ENCODE measurements at places on chromosomes 2 and 18. TPM values are rescaled to one million over a fixed set of nuclear protein-coding genes. Genes with fewer than 3 reads are reported as not detected.

GRCh38 chr2:236637686-236638569, 68.3 kb downstream of the ACKR3 start:
- no peak for DNase-seq

DNA sequence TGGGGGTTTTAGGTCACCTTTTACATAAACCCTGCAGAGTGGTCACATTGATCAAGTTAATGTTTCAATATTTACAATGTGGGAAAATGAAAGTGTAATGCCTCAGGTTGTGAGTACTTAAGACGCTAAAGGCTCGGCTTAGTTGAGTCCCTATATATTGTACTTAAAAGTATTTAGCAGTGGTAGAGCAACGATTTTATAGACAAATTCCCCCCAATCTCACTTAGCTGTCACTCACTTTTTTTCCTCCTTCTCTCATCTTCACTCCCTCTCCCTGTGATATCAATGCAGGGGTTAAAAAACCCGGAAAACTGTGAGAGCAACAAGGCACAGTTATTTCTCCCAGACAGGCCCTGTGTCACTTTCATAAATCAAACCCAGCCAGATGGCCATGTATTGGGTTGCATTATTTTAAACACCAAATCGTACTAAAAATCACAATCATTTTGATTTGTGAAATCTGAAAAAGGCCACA, 5.4 kb downstream of the POU3F3 start:
- DNase-seq = no peak

GRCh38 chr18:68779169-68779568, 18.7 kb upstream of the CCDC102B start:
- DNase-seq = no peak

Gene POTEI
- 0.79 TPM for total RNA-seq

Gene BOLL
- total RNA-seq = not detected

- no peak for DNase-seq
Observed at GRCh38 chr18:37577051-37577611, 11.5 kb upstream of the CELF4 start.

Gene CCDC85A
- 1.4 TPM for total RNA-seq

GRCh38 chr2:60175290-60175689, 378.2 kb downstream of the BCL11A start:
- DNase-seq = no peak

GRCh38 chr2:61363580-61363979, 107.3 kb downstream of the USP34 start:
- DNase-seq = no peak

Gene CHRNA1
- 0.40 TPM for total RNA-seq

GRCh38 chr2:66433945-66434678, 813 bp upstream of the MEIS1 start:
- peak; percentile 91 for DNase-seq

Gene B3GNT7
- 4.4 TPM for total RNA-seq

Gene HTR2B
- 3.0 TPM for total RNA-seq

- DNase-seq = peak; percentile 15
Observed at GRCh38 chr2:221969087-221969829, 329.5 kb downstream of the PAX3 start.

DNA sequence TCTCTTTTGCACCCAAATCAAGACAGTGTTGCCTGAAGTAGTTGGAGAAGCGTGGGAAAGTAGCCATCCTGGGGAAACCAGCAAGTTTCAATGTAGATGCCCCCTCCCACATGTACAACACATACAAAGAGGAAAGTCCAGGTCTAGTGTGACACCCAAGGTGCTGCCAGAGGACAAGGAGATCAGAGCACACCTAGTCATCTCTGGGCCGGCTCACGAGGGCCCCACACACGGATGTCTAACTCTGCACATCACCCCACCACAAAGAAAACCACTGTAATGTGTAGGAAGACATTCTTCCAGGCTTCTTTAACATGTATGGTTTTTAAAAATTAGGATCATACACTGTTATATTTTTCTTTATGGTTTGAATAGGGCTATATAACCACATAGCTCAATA, 21.6 kb downstream of the PARD6G start:
- no peak for DNase-seq

- DNase-seq = peak; percentile 75
Observed at GRCh38 chr2:156333951-156334495, 1.5 kb upstream of the NR4A2 start.

DNA sequence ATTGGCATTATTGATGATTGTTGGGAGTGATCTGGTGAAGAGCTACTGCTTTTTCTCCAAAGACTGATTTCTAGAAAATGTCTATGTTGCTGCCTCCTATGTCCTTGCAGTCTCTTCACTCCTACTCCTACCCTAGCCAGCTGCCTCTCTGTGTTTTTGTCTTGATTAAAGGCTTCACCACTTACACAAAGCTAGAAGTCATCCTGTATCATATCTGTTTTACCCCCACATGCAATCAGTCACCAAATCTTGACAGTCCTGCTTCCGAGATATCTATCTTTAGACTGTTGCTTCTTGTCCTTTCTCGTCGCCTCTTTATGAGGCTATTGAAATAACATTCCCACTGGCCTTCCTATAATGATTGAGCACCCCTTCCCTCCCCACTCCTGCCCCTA, 84.5 kb upstream of the ITGA4 start:
- no peak for DNase-seq

GRCh38 chr2:133262893-133263292, 305.4 kb downstream of the NCKAP5 start:
- DNase-seq = peak; percentile 22

- no peak for DNase-seq
Observed at GRCh38 chr2:149028377-149028776, 10.1 kb upstream of the LYPD6B start.

GRCh38 chr2:186852508-186852907, 3.5 kb upstream of the ZSWIM2 start:
- no peak for DNase-seq

Gene SLC11A1
- total RNA-seq = under 0.01 TPM

DNA sequence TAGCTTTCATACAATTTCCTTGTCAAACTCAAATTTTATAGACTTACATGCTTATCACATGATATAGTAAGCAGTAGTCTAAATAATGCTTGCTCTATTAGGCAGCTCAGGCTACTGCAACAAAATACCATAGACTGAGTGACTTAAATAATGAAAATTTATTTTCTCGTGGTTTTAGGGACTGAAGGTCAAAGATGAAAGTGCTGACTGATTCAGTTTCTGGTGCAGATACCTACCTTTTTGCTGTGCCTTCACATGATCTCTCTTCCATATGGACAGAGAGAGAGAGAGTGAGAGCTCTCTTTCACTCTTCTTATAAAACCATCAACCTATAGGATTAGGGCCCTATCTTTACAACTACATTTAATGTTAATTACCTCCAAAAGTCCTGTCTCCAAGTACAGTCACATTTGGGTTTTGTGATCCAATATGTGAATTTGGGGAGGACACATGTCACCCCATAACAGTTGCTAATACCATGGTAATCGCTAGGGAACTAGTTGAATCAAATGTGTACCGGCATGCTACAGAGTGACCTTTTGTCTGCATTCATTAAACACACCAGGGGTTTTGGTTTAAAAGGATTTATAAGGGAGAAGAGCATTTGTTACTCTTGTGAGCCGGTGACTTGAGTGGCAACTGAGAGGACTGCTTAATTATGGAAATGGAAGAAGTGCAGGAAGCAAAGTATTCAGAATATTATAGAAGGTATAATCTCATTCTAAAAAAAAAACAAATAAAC, 723.4 kb upstream of the LRRTM4 start:
- DNase-seq = no peak

DNA sequence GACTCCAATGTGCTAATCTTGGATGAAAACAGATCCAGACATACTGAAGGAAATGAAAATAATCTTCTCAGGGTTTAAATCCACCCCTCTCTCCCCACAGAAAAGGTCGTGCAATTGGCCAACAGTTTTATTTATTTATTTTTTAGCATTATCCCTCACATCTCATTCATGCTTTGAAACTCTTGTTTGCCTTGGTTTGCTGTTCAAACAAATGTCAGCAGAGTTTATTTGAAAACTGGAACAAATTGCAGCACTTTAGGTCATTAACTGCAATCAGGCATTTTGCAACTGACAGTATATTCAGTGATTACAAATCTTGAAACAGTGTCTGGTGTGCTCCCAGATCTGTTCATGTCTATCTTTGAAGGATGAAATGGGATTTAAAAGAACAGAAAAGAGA, 220.6 kb downstream of the SLC4A10 start:
- DNase-seq = no peak

DNA sequence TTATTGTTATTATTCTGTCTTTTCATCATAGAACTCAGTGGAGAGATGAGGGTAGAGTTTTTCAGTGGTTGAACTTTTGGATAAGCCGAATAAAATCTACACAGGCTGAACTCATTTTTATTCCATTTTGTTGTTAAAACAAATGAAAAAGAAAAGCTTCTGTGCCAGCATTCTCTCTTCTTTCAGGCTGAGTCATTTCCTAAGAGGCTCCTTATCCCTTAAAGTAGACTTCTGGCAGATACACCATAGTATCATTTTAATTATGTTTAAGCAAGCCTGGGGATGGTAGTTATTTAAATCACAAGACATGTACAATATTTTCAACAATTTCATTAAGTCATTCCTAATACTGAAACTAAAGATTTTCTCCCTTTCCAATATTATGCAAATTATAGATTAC, 1364.0 kb upstream of the NRXN1 start:
- no peak for DNase-seq

- no peak for DNase-seq
Observed at GRCh38 chr2:96898641-96899412, 28.9 kb upstream of the SEMA4C start.

GRCh38 chr18:43634994-43635393, 357.7 kb upstream of the SYT4 start:
- DNase-seq = no peak

Gene TTN
- total RNA-seq = 0.60 TPM

DNA sequence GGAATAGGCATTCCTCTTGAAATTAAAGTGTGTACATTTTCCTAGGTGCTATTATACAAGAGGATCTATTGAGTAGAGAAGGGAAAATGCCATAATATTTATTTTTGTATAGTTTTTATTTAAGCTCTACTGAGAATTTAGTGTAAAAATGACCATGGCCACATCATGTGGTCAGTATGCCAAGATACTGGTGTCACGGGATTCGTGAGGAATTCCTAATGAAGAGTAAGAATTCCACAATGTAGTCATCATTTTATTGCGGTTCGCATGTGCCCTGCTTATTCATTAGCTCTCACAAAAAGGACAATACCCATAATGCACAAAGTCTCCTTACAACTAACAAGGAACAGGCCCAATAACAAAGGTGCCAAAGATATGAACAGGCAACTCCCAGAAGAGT, 39.3 kb upstream of the PARD3B start:
- DNase-seq = no peak

Gene NGEF
- 0.22 TPM for total RNA-seq

GRCh38 chr2:159206736-159207380, 79.6 kb downstream of the WDSUB1 start:
- DNase-seq = no peak

- DNase-seq = no peak
Observed at GRCh38 chr2:146634230-146635097, 1210.4 kb upstream of the ACVR2A start.

GRCh38 chr2:120480346-120480902, 134.5 kb downstream of the INHBB start:
- peak; percentile 30 for DNase-seq

DNA sequence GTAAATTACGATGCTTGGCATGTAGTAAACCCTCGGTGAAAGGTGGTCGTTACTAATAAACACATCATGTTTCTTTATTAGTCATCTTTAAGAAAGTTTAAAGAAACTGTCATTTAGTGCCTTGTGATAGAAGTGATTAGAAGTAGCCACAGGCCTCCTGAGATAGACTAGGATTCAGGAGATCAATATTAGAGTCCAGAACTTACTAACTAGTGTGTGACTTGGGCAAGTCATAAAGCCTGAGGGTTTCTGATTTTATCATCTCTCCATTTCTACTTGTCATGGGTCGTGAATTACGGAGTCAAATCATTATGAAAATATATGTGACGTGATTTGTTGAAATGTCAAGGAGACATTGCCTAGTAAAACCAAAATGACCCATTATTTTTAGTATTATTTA, 6.7 kb downstream of the RPE start:
- DNase-seq = no peak

DNA sequence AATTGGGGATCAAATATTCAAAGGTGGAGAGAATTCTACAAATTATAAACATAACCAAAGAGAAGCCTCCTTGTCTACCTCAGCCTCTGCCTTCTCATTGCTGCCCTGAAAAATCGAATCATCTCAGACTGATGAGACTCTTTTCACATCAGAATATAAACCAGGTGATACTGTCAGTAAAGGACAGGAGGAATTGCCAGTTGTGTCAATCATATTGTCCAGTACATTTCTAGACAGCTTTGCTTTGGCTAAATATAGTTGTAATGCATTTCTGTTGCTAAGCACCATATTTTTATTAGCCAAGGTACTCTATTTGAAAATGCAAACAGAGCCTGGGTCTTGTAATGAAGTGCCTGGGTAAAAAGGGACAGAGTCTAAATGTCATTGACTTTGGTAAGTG, 92.6 kb upstream of the TLK1 start:
- no peak for DNase-seq

Gene IMMT
- total RNA-seq = 33.7 TPM

Gene FAM161A
- total RNA-seq = 0.99 TPM

- DNase-seq = no peak
Observed at GRCh38 chr18:8519102-8519501, 90.1 kb upstream of the RAB12 start.

Gene SOS1
- 7.3 TPM for total RNA-seq

Data from lung microvascular endothelial cell (primary cell).